ENCODE measurements at places on chromosomes 11 and 22.

- DNase-seq, result no peak
Measured at GRCh38 chr11:69644962-69645675, 4.2 kb downstream of the CCND1 start.

- DNase-seq, result no peak
Measured at GRCh38 chr22:18091916-18092526, 14.2 kb downstream of the PEX26 start.

DNA sequence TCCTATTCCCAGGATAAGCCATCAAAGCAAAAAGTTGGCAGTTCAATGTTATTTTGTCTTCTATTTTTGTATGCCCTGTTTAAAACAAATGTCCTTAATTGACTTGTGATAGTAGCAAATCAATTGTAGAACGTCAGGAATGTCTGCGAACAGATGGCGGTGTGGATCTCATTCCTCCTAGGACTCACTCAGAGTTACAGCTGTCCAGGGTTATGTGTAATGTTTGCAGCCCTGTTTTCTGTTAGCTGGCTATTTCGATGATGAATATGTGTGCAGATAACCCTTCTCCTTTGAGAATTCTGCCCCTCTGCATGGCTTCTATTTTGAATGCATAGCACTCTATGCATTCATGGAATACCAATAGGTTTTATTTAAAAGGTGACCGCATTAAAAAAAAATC lies 1248.0 kb upstream of the CNTN5 start:
- no peak for DNase-seq

DNA sequence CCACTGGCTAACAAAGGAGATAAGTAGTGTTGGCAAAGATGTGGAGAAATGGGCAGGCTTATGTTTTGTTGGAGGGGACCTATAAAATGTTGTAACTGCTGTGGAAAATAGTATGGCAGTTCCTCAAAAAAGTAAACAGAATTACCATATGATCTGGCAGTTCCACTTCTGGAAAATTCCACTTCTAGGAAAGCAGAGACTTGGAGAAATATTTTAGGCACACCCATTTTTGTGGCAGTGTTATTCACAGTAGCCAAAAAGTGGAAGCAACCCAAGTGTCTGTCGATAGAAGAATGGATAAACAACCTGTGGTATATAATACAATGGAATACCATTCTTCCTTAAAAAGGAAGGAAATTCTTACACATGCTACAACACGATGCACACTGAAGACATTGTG lies 57.0 kb upstream of the ADORA2A start:
- DNase-seq, result no peak
